ENCODE measurements at places on chromosomes 11 and 22. TPM values are rescaled to one million over a fixed set of nuclear protein-coding genes. Genes with fewer than 3 reads are reported as not detected.

Gene ROBO4
- total RNA-seq, result 20.6 TPM

Gene C11orf91
- not detected for total RNA-seq

Gene GRIK4
- not detected for total RNA-seq

DNA sequence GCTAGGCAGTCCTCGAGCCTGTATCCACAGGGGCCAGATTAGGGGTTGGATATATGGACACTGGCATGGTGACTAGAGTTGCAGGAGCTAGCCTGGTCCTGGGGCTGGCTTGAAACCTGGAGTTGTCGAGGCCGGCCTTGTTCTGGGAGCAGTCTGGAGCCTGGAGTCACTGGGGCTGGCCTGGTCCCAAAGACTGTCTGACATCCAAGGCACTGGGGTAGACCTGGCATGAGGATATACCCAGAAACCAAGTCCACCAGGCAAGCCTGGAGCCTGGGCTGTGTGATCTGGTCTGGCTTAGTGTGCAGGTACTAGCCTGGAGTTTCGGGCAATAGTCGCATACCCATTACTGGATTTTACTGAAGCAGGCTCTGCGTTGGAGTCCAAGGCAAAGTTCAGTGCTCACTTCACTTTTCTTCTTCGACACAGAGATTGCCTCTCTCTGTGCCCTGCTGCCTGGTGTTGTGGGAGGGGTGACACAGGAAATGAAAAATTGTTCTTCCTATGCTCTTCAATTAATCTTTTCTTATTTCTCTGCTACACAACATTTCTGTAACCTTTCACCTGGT lies 4.3 kb upstream of the GLYATL1 start:
- H3K27me3 ChIP-seq, result no peaks in the 10 kb centered on the region
- no peaks in the 10 kb centered on the region for H3K36me3 ChIP-seq
- DNase-seq, result no peak
- H3K4me1 ChIP-seq, result no peaks in the 10 kb centered on the region
- no peak overlapping the region for H3K4me3 ChIP-seq

GRCh38 chr11:1221848-1222311 lies 986 bp upstream of the MUC5B start:
- peak; percentile 44 for DNase-seq
- H3K27ac ChIP-seq, result no peak overlapping the region
- no peaks in the 10 kb centered on the region for H3K4me1 ChIP-seq
- H3K36me3 ChIP-seq, result no peaks in the 10 kb centered on the region
- H3K27me3 ChIP-seq, result no peaks in the 10 kb centered on the region

DNA sequence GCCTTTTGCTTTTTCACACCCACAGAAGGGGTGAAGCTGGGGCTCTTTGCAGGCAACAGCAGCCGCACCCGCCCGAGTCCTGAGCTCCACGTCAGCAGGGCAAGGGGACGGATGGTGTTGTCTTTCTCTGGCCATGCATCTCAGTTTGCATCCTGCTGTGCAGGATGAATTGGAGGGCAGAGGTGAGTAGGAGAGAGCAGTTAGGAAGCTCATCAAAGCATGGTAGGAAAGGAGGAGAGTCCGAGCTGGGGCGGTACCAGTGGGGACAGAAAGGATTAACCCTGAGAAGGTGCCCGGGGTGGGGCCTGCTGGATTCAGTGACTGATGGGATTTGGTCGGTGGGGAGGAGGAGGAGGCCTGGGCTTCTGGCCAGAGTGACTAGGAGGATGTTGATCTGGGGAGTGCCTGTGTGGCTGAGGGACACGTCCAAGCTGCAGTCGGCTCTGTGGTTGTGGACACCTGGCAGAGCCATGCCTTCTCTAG lies 14.6 kb downstream of the FAM83F start:
- no peaks in the 10 kb centered on the region for H3K36me3 ChIP-seq
- no peaks in the 10 kb centered on the region for H3K27me3 ChIP-seq
- DNase-seq, result peak; percentile 67
- peaks cover 8% of the 10 kb centered on the region for H3K4me1 ChIP-seq
- no peak overlapping the region for H3K4me3 ChIP-seq

All from Peyer's patch (tissue), 4 donors.